ENCODE measurements at places on chromosomes 13 and 19.

GRCh38 chr13:33992881-33993336 is 175.0 kb downstream of the RFC3 start:
- DNase-seq: no peak

DNA sequence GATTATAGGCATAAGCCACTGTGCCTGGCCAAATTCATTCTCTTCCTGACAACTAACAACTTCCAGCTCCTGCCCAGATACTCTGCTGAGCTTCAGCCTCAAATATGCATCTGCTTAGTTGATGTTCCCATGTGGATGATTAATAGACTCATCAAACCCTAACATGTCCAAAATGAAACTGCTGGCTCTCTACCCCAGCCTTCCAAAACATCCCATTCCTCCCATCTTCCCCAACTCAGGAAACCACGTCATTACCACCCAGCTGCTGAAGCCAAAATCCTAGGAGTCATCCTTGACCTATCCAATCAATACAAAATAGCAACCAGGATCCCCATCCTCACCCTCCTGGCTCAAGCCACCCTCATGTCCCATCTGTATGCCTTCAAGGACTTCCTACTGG is 20.9 kb downstream of the POU2F2 start:
- DNase-seq: peak; percentile 65

GRCh38 chr13:76222511-76222910 is 586.4 kb downstream of the LMO7 start:
- no peak for DNase-seq

DNA sequence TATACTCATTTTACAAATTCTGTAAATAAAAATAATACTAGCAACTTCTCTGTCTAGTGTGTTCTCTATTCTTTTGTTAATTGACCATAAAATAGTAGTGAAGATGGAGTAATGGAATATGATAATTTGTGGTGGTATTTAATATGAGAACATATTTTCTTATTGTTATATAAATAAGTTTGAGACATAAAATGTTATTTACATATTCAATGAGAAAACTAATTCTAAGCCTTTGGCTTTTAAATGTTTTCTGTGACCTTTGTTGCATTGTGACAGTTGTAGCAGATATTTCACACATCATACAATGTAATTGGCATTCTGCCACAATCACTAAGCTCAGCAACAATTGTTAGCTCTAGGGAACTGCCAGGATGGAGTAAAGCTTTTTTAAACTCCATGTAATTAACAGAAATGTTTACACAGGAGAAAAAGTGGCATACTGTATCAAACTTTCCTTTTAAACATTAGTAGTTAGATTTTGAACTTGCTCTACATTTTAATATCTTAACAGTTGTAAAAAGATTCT is 562.1 kb upstream of the PCDH9 start:
- no peak for DNase-seq

GRCh38 chr13:51769455-51770127 is 34.4 kb downstream of the DHRS12 start:
- DNase-seq: no peak

DNA sequence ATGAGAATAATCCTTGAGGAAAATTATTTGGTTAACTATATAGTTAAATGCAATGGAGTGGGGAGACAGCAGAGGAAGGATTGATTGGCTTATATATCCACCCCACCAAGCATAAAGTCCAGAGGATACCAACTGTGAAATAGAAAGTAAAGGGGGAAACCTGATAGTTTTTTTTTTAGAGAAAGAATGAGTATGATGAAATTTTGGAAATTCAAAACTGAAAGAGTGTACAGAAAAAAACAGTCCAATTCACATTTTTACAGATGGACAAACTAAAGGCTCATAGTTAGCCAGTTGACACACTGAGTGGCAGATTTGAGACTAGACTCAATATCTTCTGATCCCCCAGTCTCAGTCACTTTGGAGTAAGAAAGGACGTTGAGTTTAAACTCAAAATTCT is 51.1 kb downstream of the FNDC3A start:
- DNase-seq: no peak

GRCh38 chr19:13054626-13055212 is 47.9 kb downstream of the LYL1 start:
- DNase-seq: no peak

DNA sequence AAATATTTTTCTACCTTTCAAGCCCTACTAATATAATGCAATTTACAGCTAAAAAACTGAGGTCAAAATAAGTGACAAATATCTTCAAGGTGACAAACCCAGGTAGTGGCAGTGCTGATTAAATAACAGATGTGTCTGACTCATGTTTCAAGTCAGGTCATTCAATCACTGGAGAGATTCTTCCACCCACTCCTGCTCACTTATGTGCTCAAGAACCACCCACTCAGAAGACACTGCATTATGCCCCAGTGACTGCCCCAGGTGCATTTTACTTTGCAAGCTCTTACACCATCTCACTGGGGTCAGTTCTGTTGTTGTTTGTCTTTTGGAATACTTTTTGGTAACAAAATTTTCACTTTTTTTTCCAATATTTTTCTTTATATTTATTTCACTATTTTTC is 2.2 kb downstream of the ZNF100 start:
- DNase-seq: no peak

- DNase-seq: no peak
Measured at GRCh38 chr13:99657848-99658260, 156.6 kb downstream of the TM9SF2 start.

GRCh38 chr13:27638521-27638920 is 16.8 kb downstream of the POLR1D start:
- DNase-seq: no peak

GRCh38 chr13:113930671-113931637 is 42.9 kb downstream of the C13orf46 start:
- DNase-seq: no peak

DNA sequence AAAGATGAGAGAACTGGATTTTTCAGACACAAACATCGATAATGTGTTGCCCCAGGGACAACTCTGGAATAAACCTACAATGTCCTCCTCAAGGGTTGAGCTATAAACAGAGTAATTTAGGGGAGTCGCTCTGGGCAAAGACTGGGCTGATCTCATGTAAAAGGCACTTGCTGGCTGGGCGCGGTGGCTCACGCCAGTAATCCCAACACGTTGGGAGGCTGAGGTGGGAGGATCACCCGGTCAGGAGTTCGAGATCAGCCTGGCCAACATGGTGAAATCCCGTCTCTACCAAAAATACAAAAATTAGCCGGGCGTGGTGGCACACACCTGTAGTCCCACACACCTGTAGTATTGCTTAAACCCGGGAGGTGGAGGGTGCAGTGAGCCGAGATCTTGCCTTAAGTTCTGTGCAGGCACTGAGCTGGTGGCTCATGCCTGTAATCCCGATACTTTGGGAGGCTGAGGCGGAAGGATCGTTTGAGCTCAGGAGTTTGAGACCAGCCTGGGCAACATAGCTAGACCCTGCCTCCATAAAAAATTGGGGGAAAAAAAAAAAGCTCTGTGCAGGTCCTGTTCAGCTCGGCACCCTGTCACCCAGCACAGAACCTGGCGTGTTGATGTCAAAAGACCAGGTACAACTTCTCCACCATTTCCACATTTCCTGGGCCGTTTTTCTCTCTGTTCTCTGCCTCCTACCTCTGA is 1.4 kb downstream of the TIMM44 start:
- no peak for DNase-seq

DNA sequence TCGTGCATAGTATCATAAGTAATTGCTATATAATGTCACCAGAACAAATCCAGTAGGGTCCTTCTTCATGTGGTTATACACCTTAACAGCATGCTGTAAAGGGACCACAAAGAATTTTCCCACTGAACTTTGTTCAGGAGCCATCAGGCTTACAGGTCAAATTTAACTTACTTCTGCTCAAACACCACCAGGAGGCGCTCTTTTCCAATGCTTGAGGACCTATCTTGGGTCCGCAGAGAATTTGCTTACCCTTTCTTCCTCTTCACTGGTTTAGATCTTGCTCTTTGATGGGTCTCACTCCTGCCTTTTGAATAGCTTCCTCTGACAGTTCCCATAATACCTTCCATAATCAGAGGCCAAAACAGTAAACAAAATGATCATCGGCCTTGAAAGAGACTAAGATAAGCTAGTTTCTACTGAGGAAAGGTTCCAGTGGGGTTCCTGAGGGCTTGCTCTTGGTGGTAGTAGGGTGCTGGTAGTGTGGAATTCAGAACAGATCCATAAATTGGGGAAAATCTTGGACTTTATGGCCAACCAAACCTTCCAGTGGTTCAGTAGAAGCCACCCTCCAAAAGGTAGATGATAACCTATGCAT is 37.4 kb downstream of the SCGB2B2 start:
- DNase-seq: peak; percentile 19

DNA sequence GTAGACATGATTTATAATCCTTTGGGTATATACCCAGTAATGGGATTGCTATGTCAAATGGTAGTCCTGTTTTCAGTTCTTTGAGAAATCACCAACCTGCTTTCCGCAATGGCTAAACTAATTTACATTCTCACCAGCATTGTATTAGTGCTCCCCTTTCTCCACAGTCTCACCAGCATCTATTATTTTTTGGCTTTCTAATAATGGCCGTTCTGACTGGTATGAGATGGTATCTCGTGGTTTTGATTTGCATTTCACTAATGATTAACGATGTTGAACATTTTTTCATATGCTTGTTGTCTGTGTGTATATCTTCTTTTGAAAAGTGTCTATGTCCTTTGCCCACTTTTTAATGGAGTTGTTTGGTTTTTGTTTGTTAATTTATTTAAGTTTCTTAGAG is 165.1 kb downstream of the PDS5B start:
- DNase-seq: no peak

DNA sequence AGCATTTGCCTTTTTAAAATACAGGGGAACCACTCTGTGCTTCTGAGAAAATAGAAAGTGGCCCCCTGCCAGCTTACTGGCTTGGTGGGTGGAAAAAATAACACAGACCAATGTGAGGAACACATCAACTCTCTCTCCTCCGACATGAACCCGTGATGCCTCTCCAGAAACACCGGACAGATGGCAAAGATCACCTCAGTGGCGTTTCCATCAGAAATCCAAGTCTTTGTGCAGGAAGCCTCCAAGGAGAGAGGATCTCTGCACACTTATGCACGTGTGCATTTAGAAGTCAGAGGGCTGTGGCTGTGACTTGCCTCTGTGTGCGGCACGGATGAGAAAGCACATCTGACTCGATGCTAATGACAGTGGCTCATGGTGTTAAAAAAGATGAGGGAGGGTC is 112.3 kb upstream of the KLF12 start:
- DNase-seq: no peak

GRCh38 chr13:25977671-25978070 is 74.1 kb downstream of the SHISA2 start:
- DNase-seq: no peak

DNA sequence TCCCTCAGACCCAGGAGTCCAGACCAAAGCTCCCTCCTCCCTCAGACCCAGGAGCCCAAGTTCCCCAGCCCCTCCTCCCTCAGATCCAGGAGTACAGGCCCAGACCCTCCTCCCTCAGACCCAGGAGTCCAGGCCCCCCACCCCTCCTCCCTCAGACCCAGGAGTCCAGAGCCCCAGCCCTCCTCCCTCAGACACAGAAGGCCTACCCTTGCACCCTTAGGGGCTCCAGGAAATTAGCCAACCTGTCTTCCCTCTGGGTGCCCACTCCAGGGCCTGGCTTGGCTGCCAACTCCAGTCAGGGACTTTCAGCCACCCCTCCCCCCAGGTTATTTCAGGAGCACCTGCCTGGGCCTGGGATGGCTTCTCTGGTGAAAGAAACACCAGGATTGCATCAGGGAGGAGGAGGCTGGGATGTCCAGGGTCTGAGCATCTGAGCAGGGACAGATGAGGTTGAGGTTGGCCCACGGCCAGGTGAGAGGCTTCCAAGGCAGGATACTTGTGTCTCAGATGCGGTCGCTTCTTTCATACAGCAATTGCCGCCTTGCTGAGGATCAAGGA is at the start of gene FGF21:
Gene FGF21, plus strand, starts transcription at position 441 of the 558 bp plus-strand sequence. CDS start 713 bp downstream, outside the sequence.
- no peak for DNase-seq

DNA sequence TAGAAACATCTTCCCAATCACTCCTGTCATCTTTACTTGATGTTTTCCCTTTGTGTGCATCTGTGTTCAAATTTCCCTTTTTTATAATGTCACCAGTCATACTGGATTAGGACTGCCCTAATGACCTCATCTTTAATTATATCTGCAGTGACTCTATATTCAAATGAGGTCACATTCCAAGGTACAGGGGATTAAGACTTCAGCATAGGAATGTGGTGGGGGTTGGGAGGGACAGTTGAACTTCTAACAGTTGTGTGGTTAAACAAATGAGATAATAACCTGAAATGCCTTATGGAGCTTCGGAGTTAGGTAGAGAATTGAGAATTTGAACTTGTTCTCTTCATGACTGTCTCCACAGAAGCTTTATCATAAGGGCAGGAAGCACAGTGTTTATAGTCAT is 23.0 kb downstream of the PAN3 start:
- DNase-seq: no peak

GRCh38 chr13:51826606-51827005 is 18.4 kb downstream of the TMEM272 start:
- DNase-seq: no peak

DNA sequence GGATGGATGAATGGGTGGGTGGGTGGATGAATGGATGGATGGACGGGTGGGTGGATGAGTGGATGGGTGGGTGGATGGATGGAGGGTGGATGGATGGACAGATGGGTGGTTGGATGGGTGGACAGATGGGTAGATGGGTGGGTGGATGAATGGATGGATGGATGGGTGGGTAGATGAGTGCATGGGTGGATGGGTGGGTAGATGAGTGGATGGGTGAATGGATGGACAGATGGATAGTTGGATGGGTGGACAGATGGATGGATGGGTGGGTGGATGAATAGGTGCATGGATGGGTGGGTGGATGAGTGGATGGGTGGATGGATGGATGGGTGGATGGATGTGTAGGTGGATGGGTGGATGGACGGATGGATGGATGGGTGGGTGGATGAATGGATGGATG is 17.8 kb downstream of the SHC2 start:
- no peak for DNase-seq

- DNase-seq: no peak
Measured at GRCh38 chr13:36903925-36904595, 16.0 kb downstream of the SMAD9 start.

DNA sequence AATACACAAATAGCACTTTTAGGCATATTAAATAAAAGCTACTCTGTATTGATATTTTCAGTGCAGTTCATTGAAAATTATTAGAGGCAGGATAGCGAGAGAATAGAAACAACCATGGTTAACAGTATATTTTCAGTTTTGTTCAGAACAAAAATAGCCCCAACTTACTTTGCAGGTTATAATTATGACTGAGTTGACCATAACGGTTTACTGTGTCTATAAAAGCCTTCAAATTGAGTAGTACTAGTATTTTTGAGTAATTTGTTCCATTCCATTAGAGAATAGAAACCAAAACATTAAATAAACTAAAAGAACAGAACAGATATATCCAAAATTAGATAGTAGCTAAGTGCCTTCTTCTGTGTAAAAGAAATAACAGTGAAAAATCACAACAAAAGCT is 1108.4 kb upstream of the PCDH20 start:
- no peak for DNase-seq

All from hepatic stellate cell (primary cell).